ENCODE measurements at places on chromosomes 5 and 9.

DNA sequence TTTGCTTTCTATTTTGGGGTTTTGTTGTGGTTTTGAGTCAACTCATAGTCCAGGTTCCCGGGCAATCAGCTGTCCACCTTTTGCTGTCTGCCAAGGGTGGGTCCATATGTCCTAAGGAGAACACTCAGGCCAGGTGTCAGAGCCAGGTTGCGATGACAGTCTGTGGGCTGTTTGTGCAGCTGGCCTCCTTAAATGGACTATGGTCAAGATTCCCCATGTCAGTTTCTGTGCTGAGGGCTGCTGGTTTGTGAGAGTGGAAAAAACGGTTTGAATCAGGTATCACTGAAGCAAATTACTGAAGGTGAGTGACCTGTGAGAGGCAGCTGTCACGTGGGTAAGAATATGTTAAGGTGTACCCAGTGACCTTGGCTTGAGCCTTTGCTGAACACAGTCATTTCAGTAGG lies 33.0 kb downstream of the SNX30 start:
- DNase-seq: no peak

- no peak for DNase-seq
Observed at GRCh38 chr5:40383749-40384651, 295.7 kb upstream of the PTGER4 start.

- DNase-seq: no peak
Observed at GRCh38 chr5:39494534-39494933, 69.8 kb upstream of the DAB2 start.

GRCh38 chr5:84028093-84028492 lies 307.4 kb upstream of the HAPLN1 start:
- DNase-seq: no peak

DNA sequence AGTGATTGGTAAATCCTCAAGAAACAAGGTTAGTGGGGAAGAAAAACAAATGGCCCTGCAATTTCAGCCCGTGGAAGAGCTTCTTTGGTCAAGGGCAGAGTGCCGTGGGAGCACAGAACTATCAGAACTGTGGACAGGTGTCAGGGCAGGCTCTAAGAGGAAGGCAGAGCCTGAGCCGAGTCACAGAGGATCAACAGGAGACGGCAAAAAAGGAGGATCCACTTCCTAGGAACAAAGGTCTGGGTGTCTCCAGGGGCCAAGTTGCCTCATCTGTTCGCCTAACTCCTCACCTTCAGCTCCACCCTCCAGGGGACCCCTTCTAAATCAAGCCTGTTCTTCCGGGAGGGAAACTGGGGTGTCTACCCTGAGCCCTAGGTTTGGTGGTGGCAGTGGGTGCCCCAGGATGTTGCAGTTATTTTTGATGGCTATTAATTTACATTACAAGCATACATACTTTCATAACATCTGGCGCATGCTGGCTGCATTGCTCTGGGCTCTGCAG lies 88.0 kb downstream of the FEM1C start:
- DNase-seq: no peak

DNA sequence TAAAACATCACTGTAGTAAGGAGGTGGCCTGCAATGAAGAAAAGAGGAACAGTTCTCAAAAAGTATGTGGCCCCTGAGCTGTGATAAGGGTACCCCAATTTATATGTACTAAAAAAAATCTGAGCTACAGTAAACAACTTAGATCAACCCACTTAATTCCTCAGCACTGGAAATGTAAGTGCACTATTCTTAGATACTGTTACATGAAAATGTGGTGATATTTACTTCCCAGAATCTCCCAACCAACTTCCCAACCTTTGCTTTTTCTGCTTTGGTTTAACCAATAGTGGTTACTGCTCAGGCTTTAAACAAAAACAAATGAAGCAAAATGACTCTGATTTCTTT lies 114.8 kb downstream of the SEMA5A start:
- no peak for DNase-seq

- DNase-seq: peak; percentile 27
Observed at GRCh38 chr5:132455614-132456115, 34.9 kb downstream of the IRF1 start.

DNA sequence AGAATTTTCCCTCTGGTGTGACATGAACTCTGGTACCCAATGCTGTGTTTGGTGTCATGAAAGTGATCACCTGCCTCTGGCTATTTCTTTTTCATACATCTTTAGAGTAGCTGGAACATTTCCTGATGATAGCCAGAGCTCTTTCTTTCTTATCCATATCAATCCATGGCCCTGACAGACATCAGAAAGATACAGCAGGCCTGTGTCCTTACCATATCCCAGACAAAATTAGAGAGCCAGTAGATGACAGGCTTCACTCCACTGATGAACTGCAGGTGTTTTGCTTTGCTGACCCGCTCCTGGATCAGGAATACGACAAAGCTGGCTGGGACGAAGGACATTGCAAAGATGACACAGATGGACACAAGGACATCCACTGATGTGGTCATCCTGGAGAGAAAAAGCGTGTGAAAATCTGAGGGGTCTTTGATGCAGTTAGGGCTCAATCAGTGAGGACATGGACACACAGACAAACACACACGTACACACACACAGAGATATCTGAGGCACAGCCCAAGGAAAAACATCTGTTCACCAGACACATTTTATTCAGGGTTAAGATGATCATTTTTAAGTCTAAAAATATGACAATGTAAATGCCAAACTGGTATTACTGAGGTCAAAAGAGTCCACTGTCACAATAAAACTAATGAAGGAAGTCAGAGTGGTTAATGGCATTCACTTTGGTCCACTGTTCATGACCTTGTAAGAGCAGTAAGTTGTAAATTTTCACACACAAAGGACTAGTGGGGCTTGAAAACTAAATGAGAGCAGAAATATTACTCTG lies 34.5 kb downstream of the NIPSNAP3B start:
- no peak for DNase-seq

DNA sequence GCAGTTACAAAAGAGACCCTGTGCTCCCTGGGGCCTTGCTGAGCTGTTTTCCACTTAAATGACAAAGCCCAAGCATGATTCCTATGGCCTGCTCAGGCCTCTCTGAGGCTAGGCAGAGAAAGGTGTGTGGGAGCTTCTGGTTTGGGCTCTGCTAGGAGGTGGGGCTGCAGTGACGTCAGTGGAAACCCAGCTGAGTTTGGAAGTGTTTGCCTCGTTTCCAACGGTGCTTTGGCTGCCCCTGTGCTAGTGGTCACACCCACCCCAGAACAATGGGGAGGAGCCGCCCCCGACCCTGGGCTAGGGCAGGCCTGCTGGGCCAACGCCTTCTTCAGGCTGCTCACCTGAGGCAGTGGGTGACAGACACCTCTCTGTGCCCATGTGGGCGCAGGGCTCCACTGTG lies 10.4 kb downstream of the ANGPTL2 start:
- peak; percentile 75 for DNase-seq

GRCh38 chr5:6405591-6405990 lies 27.2 kb upstream of the MED10 start:
- no peak for DNase-seq

DNA sequence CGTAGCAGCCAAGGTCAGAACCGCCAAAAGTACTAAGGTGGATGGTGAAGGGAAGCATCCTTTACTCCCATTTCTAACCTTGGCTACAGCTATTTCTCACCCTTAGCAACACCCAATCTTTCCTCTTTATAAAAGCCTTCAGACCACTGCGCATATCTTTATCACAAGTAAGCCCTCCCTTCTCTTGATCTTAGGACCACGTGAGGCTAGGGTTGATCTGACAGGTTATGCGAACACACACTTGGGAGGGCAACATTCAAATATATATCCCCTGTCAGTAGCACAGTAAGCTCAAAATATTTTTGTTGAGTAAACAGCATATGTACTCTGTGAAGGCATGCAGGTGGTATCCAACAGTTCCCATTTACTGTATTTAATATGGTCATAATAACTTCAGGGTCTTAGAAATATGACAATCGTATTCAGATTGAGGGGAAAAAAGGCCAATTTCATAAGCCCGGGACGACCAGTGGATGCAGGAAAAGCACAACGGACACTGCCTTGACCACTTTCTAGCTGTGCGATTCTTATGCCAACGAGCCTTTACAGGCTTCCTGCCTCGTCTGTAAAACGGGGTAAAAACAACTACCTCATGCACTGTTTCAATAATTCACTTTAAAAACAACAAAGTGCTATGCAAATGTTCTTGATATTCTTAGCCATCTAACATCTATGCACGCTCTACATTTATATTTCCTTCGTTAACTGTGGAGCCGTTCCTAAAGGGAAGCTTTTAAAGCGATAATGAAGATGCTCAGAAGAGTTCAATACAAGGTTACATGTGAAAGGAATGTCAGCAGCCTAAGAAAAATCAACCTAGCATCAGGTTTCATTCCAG lies 1.3 kb downstream of the ARSB start:
- no peak for DNase-seq

DNA sequence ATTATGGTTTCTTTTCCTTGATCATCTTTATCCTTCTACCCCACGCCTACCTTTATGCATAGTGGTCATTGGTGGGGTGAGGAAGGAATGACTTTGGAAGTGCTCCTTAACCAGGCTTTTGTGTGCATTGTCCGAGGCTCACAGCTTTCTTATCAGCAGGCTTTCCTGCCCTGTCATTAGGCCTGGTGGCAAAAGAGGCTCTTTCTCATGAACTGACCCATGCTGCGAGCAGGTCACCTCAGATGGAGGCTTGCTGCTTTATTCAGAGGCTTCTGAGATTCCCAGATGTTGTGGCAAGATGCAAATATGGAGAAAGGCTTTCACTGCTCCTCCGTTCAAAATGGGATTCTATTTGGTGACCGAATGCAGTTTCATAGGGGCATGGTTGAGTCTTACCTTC lies 57.4 kb upstream of the DMRTA1 start:
- no peak for DNase-seq

DNA sequence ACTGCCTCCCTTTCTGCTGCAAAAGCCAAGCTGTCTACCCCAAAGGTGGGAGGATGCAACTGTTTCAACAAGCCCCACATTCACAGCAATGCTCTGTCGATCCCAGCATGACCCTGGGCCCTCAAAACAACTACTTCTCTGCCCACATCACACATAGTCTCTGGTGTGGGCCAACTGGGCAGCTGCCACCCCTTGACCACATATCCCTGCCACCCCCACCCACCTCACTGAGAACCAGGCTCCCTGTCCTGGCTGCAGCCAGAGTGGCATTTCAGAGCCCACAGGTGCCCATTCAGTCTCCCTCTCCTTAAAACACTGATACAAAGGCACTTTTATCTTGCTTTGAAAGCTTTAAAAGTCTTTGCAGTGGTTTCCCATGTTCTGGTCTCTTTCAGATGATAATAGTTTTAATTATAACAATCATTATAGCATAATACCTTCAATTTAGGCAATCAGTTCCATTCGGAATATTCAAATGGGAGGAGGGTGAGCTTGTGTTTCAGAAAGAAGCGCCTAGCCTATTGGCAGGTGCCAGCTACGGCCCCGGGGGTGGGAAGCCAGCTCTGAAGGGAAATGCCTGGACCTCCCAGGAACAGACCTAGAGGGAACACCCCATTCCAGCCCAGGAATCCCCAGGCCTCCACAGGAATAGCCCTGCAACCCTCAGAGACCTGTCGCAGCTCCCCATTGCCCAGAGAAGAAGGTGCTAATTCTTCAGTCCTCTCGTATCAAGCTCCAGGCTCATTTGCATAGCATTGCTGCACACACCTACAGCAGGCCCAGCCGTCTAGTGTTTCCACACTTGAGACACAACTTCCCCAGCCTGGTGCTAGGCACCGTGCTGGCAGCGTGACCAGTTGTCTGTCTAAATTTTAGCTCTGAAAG lies 90.8 kb downstream of the C5orf15 start:
- no peak for DNase-seq

- DNase-seq: no peak
Observed at GRCh38 chr5:136188859-136189258, 4.1 kb downstream of the SMIM32 start.

DNA sequence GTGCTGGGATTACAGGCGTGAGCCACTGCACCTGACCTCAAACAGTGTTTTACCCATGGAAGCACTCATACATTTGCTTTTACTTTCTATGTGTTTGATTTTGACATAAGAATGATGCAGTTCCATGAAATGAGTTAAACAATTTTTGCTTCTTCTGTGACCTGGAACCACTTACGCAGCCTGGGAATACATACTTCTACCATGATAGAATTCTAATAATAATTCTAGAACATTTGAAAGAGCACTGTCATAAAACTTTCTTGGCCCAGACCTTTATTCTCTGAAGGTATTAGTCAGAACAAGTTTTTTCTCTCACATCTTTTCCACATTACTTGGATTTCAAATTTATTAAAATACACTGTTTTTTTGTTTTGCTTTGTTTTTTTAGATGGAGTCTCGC lies 25.3 kb upstream of the COL5A1 start:
- DNase-seq: no peak

- no peak for DNase-seq
Observed at GRCh38 chr5:1727571-1727970, 72.1 kb downstream of the MRPL36 start.

- DNase-seq: no peak
Observed at GRCh38 chr5:172524573-172525021, 70.3 kb upstream of the SH3PXD2B start.

GRCh38 chr9:99055384-99055783 lies 49.5 kb upstream of the TGFBR1 start:
- DNase-seq: no peak

GRCh38 chr9:76610011-76610352 lies 151.0 kb downstream of the GCNT1 start:
- peak; percentile 80 for DNase-seq

- no peak for DNase-seq
Observed at GRCh38 chr9:98105006-98105405, 14.0 kb downstream of the TRIM14 start.

DNA sequence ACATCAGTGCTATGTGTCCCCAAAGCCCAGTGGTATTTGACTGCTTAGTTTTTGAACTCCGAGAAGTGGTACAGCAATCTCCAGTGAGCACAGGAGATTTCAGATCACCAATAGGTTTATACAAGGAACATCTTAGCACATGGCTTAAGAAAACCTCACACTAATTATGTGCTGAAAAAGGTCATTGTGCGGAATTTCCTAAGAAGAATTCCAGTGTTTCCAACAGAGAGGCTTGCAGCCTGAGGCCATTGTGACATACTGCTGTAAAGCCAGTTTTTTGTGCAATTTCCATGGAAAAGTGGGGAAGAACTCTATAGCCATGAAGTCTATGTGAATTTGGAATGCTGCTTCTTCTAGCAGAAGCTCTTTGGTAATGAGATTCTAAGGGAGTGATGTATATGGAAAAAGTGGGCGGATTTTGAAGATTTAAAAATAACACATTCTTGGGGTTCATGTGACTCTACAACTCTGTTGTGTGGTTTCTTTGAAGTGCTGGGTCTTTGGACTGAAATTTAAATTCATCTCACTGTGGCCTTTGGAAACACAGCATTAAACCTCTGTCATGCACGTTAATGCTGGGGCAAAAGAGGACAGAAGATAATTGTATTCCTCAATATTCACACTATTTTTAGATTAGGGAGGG lies 110.5 kb upstream of the CD180 start:
- DNase-seq: no peak
